Stimulated activated CD4-positive, alpha-beta T cell treated with anti-CD3 and anti-CD28 coated beads, Interleukin-2, amount 100 ng/mL, for 24 hours (primary cell): ENCODE measurements at places on chromosomes 12 and 14.
A peak's percentile ranks its signal among the peaks of the same experiment; 100 is the strongest.

DNA sequence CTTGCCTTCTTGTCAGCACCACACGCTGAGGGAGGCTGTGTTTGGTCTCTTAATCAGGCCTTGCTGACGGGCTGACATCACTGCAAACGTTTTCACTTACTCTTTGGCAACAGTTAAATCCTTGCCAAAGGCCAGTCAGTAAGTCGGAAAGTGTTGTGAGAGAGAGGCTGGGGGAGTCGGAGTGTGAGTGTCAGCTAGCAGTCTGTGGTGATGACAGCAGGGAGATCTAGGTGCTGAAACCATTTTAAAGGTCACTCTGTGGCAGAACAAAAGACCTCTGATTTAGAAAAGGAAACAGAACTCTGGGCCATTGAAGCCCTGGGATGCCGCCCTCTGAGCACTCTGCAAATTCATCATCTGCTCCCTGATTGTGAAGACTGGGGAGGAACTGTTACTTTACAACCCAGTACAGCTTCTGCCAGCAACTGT is 143.5 kb downstream of the PAX9 start:
- no peak for DNase-seq

DNA sequence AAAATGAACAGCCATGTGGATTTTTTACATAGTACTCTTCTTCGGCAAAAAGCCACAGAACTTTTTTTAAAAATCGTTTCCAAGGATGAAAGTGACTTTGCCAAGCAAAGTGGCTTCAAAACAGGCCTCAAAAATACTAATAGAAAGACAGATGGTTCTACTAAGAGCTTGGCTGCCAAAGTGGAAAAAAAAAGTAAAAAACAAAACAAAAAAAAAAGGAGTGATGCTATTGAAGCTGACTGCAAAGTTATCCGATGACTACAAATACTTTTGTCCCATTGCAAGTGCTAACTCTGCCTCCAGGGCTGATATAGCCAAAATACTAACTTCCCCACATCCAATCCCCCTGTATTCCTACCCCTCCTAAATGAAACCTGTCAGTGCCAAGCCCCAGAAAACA is 277.6 kb downstream of the SOX5 start:
- no peak for DNase-seq

DNA sequence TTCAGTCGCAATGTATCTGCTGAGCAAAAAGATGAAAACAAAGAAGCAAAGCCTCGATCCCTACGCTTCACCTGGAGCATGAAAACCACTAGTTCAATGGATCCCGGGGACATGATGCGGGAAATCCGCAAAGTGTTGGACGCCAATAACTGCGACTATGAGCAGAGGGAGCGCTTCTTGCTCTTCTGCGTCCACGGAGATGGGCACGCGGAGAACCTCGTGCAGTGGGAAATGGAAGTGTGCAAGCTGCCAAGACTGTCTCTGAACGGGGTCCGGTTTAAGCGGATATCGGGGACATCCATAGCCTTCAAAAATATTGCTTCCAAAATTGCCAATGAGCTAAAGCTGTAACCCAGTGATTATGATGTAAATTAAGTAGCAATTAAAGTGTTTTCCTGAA is 19.8 kb downstream of the CKB start:
- no peak for DNase-seq

DNA sequence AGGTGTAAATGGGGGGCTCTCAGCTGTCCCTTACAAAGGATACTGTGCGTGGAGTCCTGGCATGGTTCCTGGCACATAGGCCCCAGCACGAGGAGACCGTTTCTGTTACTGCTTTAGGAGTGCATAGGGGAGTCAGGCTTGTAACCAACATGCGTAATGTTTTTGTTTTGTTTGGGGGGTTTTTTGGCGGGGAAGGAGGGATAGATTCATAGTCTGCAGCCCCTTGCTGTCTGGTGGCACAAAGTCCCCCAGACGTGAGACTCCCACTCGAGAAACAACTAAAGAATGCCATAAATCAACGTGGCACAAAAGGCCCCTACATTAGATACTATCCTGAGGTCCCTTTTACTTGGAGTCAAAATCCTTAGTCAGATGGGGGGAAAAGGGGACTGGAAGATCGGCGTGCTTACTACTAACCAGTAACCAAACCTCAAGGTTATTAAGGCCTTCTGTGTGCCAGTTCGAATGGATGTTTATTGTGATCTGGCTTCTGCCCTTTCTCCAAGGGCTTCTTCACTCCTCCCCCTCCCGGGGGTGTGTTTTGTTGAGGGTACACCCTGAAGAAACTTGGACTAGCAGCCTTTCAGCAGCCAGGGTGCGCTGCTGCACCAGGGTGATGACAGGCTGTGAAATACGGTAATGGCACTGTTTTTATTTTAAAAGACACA is 874 bp downstream of the ISCU start:
- DNase-seq: peak; percentile 90

DNA sequence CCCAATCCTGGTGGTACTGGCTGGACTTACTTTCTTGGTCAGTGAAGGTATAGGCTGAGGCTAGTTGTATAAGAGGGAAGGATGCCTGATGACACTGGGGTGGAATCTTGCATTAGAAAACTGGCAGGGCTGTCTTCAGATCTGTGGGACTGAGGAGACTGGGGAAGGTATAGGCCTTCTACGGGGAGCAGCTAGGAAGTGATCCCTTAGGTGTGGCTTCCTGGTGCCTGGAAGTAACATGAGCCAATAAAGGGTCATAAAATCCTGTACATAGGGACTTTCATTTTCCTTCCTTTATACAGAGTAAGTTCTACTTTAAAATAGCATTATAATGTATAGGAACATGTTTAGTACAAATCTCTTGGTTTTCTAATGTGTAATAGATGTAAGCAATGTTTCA is 716.8 kb downstream of the LRFN5 start:
- no peak for DNase-seq
